ENCODE measurements at places on chromosomes 5 and 9.
A peak's percentile ranks its signal among the peaks of the same experiment; 100 is the strongest.

GRCh38 chr5:113336975-113337374 lies 97.8 kb downstream of the TSSK1B start:
- peak; percentile 46 for DNase-seq

GRCh38 chr9:108058135-108058814 lies 568.7 kb upstream of the KLF4 start:
- no peak for DNase-seq

DNA sequence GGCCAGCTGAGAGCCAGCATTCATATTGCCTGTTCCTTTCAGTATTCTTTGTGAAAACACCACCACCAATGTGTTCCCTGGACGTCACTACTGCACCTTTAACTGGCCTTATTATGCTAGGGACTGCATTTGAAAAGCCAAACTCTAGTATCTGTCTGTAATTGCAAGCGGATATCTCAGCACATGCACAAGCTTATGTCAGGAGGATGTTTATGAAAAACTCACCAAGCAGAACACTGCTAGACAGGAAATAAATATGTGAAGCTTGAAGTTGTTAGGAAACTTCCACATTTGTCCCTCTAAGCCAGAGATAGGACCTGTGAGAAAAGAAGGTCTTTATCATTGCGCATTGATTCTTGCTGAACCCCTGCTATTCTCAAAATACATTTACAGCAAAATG lies 135.4 kb upstream of the CCDC152 start:
- no peak for DNase-seq

DNA sequence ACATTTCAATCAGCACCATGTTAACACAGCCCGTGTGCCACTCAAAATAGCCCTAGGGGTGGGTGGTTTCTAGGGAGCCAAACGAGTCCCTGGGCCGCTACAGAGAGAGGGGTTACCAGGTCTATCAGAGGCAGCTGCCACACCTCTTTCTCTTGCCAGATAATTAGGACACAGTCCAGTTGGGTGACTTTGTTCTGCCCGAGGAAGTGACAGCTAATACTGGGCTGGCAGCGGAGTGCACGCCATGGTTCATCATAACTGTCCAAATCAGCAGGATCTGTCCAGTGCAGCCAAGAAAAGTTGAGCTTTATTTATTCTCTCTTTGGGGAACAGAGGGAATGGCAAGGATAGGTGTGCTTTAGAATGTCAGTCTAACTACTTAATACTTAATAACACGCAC lies 583.8 kb downstream of the BRINP1 start:
- no peak for DNase-seq

GRCh38 chr5:141973871-141974595 lies 5.1 kb downstream of the RNF14 start:
- no peak for DNase-seq

GRCh38 chr9:108182950-108183381 lies 672.8 kb downstream of the ACTL7B start:
- no peak for DNase-seq

DNA sequence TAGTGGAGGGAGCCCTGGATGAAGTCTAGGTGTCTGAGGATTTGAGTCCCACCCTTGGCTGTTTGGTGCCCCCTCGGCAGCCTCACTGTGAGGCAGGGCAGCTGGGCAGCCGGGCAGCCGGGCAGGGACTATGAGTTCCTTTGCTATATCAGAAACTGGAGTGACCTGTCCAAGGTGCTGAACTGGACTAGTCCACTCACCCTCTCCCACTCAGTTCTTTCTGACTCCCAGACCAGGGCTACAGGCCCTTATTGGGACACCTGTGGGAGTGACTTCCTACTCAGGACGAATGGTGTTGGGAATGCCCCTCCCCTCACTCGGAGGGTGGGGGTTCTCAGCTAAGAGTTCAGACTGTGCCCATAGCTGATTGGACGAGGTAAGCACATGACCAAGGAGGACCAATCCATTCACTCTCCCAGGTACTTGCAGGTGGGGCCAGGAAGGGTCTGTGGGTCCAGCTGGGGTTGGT lies 34.1 kb upstream of the RAPGEF1 start:
- peak; percentile 41 for DNase-seq

- peak; percentile 26 for DNase-seq
Measured at GRCh38 chr5:131378721-131379541, 115.1 kb downstream of the CDC42SE2 start.

- peak; percentile 16 for DNase-seq
Measured at GRCh38 chr5:103255691-103256090, 2.9 kb upstream of the MACIR start.

DNA sequence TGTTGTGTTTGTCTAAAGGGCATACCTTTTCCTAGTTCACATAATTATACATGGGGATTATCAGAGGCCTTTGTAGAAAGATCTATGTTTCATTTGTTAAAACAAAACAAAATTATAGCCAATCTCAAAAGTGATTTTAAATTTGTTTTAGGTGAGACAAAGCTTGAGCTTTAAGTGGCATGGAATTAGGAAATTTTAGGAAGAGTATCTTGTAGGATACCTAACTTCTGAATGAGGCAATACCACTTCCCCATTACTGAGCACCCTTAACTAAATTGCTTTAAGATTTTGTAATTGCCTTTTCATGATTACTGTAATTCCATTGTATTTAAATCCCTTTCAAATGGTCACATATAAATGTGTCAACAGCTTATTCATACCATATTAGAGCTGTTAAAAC lies 775.6 kb downstream of the NR2F1-AS1 start:
- DNase-seq: no peak

DNA sequence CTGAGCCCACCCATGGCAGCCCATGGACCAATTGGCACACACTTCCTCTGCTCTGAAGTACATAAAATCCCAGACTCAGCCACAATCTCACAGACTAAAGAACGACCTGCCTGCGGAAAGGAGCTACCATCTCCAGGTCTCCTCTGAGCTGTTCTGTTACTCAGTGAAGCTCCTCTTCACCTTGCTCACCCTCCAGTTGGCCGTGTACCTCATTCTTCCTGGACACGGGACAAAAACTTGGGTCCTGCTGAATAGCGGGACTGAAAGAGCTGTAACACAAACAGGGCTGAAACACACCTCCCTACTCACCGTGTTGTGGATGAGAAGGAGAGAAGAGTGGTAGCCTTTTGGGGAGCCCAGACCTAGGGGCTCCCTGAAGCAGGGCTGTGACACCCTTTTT lies 128.7 kb downstream of the GAS1 start:
- no peak for DNase-seq

DNA sequence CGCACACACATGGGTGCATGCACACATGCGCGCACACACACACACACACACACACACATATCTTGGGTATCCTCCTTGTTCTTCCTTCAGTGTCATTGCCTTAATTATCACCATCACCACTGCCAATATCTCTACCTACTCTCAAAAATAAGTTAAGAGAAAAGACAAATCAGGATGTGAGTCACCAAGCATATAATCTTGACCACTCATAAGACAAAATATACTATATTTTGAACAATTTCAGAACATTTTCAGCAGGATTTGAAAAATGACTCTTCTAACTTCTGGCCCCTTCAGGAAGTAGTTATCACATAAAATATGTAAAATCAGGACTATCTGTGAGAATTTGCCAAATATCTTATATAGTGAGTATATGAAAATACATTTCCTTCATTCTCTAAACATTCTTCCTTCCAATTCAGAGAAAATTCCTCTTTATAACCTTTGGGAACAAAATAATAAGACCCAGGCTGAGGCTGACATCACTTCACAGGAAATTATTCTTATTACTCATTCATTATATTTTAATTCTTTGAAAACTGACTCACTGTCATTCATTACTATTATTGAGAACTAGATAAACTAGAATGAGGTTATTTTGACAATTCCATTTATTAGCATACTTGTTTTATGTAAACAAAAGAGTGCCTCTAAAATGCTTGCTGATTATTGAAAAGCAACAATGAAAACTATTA lies 772.0 kb upstream of the ACO1 start:
- DNase-seq: no peak

DNA sequence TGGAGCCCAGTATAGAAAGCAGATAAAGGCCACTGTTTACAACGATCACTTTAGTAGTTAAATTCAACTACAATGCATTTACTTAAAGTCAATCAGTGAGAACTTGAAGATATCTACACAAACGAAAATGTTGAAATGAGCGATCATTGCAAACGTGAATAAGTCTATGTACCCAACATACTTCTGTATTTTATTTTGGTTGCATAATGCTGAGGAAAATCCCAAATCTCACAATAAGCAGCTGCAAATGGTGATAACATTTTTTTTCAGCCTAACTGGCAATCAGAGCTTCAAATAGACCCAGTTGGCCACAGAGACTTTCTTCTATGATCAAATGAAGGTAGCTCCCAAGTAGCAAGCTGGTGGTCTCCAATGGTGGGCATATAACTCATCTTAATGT lies 32.1 kb downstream of the PDGFRB start:
- no peak for DNase-seq

- no peak for DNase-seq
Measured at GRCh38 chr5:61245486-61245885, 83.2 kb upstream of the SMIM15 start.

DNA sequence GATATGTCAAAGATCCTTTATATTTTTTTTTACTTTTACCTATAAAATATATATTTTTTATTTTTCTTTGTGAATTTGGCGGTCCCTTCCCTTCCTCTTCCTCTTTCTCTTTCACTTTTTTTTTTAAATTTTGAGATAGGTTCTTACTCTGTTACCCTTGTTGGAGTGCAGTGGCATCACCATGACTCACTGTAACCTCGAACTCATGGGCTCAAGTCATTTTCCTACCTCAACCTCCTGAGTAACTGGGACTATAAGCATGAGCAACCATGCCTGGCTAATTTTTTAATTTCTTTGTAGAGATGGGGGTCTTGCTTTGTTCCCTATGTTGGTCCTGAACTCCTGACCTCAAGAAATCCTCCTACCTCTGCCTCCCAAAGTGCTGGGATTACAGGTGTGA lies 258.0 kb upstream of the CLINT1 start:
- no peak for DNase-seq

- DNase-seq: no peak
Measured at GRCh38 chr5:36939969-36940858, 63.6 kb downstream of the NIPBL start.

GRCh38 chr5:107169867-107170266 lies 500.9 kb downstream of the EFNA5 start:
- DNase-seq: no peak

DNA sequence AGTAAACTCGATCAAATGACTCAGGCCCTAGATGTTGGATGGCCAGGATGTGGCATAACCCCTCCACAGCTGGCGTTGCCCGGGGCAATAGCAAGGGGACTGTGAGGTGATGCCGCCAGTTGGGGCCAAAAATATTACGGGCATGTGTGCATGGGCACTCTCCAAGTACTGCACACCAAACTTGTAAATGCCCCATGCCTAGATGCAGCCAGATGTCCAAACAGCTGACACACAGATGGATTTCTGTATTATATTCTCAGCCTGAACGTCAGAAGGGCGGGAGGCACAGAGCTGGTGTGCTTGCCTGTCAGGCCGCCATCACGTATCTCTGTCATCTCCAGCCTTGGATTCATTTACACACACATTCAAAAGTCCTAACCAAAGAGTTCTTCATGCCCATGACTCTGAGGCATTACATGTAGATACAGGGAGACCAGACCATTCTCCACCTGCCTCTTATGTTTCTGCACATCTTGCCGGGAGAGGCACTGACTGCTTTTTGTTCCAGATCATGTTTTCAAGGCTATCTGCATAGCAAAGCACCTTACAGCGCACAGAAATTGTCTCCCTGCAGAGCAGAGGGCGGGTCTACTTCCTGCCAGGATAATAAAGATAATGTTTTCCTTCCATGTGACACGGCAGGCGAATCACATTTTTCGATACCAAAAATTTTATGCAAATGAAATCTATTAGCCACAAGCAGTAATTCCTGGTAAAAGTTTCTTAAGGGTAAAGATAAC lies 200.9 kb upstream of the ADAMTS16 start:
- DNase-seq: no peak

Measured in HepG2 (cell line).